NCI-H146 (cell line): ENCODE measurements at places on chromosomes 3 and 15.

DNA sequence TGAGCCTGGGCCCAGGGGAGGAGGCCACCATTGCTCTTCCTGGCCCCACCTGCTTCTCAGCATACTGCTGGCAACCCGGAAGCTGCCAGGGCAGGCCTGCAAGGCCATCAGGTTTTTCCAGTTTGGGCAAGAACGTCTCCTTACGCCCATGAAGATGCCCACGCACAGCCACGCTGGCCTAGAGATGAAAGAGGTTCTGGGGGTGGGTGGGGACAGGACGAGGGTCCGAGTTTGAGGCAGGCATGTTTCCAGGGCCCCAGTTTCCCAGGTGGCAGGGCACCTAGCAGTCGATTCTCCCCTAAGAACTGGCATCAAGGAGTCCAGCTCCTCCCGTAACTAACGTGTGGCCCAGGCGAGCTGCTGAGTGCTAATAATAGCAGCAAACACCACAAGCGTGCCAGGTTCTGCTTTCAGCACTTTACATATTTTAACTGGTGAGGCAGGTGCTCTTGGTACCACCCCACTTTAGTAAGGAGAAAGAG is 45.8 kb downstream of the ZNF710 start:
- DNase-seq: no peak

- no peak for DNase-seq
These were observed 67.1 kb downstream of the LRCH3 start for GRCh38 chr3:197858133-197858532.

- no peak for DNase-seq
These were observed 243.5 kb downstream of the NFKBIZ start for GRCh38 chr3:102092617-102093466.

GRCh38 chr3:11499144-11499543 is 144.6 kb downstream of the VGLL4 start:
- DNase-seq: no peak

GRCh38 chr3:40878464-40878905 is 320.8 kb upstream of the CTNNB1 start:
- DNase-seq: no peak

GRCh38 chr15:63849906-63850305 is 16.2 kb upstream of the HERC1 start:
- no peak for DNase-seq

- DNase-seq: peak; percentile 34
These were observed 73.9 kb downstream of the PEX5L start for GRCh38 chr3:179962629-179963387.

- no peak for DNase-seq
These were observed 7.7 kb upstream of the ZNF592 start for GRCh38 chr15:84740691-84741090.

DNA sequence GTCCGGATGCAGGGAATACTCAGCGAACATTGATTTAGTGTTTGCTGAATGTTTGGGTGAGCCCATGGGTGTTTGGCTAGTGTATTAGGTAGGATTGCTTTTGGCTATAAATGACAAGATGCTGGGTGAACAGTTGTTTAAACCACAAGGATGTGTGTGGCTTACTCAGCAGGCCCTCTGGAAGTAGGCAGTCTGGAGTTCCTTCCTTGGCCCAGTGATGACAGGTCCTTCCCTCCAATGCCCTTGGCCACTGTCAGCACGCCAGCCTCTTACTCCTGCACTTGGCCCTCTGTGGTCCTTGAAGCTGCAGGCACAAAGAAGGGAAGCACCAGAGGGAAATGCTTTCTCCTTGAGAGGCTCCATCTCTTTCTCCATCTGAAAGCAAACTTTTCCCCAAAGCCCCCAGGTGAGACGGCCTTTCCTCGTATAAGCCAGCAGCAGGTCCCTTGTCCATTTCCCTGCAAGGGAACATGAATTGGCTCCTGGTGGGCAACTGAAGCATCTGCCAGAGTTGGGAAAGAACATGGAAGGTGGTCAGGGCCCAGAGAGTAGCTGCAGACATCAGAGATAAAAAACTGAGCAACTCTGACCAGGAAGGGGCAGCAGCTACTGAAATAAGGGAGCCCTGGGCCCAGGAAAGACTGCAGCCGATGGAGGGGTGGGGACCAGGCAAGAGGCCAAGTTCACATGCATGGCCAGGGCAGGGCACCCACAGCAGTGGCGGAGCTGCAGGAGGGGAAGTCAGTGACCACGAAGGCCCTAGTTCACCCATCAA is 105.0 kb downstream of the TPRA1 start:
- DNase-seq: no peak

DNA sequence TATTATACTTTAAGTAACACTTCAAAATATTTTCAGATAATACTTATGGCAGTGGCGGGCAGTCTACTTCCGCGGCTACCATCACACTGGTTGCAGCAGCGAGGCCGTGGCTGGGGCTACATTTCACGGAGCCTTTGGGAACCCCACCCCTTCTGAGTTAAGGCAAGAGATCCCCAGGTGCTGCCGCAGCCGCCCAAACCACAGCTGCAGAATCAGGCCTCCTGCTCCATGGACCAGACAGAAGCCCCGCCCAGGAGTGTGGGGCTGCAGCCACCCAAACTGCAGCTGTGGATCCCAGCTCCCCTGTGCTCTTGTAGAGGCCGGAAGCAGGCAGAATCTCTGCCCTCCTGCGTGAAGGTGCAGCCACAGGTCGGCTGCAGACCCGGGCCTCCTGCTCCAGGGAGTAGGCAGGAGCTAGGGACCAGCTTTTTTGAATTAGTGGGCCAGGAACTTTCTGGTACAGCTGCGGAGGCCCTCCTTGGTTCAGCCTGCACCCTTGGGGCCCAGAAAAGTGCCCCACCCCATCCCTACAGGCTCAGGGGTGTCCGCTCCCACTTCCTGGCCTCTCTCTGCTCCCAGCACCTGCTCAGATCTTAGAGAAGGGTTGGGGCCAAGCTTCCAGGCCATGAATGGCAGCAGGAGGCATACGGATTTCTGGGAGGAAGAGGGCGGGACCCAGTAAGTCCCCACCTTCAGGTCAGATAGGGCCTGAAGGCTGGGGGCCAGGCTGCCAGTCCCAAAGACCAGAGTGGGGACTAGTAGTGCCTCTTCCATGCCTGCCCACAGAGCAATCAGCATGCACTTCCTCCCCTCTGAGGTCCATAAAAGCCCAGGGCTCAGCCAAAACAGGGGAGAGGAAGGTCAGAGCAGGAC is 1188.8 kb upstream of the CADM2 start:
- no peak for DNase-seq

DNA sequence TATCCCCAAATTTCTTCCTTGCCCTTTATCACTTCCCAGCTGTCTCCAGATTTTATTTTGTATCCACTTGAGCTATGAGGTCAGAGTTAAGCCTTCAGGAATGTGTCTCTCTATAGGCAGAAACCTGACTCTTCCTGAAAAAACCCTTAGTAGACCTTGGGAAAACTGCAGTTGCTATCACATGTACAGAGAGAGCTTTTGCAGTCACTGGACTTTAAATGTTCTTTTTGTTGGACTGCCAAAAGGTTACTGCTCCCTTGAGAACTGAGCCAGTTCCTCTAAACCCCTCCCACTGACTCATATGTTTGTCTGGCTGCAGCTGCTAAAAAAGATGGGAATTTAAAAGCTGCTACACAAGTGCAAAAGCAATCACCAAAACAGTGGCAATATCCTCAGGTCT is 169.1 kb upstream of the CCDC54 start:
- DNase-seq: no peak

GRCh38 chr3:16461463-16462245 is 51.8 kb downstream of the RFTN1 start:
- peak; percentile 96 for DNase-seq

- DNase-seq: no peak
These were observed 63.5 kb downstream of the CMSS1 start for GRCh38 chr3:99881121-99881524.

GRCh38 chr3:183013856-183014255 is 33.5 kb upstream of the DCUN1D1 start:
- no peak for DNase-seq

GRCh38 chr15:39030291-39031070 is 465.9 kb upstream of the RASGRP1 start:
- DNase-seq: no peak

GRCh38 chr15:60557191-60557618 is 78.3 kb upstream of the ICE2 start:
- no peak for DNase-seq

DNA sequence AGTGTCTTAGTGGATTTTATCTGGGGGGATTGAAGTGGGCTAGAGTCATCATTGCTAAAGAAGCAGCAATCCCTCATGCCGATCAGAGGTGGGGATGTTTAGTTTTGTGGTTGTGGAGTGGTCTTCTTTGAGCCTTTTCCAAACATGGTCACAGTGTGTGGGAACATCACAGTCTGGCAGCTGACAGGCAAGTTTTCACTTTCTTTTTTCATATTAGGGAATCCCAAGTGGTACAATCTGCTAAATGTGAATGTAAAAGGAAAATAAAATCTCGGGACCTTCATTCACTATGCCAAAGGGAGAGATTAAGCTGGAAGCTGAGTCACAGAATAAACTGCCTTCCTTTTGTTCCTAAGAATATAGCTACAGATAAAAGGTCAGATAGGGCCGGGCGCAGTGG is 10.4 kb upstream of the CX3CR1 start:
- no peak for DNase-seq

GRCh38 chr3:104553121-104553520 is 813.6 kb upstream of the ALCAM start:
- DNase-seq: no peak

GRCh38 chr3:188918093-188918492 is 253.7 kb upstream of the TPRG1 start:
- no peak for DNase-seq

- no peak for DNase-seq
These were observed 117.0 kb upstream of the MRPL3 start for GRCh38 chr3:131619821-131620220.

GRCh38 chr3:11251807-11252176 is 20.4 kb upstream of the ATG7 start:
- no peak for DNase-seq

DNA sequence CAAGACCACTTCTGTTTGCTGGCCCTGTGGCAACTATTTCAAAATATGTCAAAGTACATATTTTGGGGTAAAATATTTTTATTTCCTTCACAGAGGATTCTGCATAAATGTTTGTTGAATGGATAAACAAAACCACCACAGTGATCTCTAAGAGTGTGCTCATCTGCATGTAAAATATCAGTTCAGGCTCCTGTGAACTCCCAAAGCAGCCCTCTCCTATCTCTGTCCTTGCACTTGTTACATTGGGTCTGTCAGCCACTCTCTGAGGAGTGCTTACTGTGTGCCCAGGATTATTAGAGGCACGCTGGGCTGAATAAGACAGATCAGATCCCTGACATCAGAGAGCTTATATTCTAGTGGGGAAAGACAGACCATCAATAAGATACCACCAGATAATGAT is 27.1 kb downstream of the IQCH start:
- DNase-seq: no peak

DNA sequence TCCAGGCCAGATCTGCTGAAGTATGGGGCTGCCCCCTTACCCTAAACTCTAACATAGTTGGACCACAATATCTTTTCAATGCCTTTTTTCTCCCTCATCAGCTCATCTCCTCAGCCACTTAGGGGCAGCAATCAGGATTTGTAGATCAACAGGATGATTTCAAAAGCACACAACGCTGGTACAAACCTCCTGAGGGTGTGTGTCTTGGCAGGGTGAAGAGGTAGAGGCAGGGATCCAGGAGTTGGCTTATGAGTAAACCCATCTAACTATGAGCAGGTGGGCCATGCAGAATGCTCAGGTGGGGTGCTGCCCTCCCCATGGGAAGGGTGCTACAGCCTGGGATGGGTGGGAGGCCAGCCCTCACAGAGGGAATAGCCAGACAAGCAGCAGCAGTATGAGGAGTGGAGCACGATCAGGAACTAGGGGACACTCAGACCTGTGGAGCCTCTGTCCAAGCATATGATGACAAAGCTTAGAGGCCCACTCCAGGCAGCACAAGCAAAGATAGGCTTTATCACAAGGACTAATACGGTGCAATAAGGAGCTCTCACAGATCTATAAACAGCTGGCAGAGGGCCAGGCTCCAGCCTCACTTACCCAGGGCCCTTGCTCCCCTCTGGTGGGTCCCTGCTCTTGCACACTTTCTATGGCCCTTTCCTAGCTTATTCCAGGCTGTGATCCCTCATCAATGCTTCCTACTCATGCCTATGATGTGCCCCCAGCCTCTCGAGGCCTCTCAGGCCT is 32.2 kb downstream of the IL20RB start:
- no peak for DNase-seq

DNA sequence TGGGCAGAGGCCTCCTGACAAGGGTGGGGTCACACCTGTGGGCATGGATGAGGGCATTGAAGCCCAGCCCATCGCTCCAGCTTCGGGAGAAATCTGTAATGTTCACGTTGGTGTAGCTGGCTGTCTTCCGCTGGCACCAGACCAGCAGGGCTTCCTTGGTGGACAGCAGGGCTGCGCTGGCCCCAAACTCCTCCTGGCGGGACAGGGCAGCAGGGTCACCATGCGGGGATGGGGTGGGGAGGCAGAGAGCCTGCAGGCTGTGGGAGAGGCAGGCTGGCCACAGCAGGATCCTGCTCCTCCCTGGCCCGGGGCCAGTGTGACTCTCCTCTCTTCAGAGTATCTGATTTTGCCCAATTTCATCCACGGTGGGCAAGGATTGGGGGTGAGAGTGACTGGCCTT is 6.0 kb downstream of the SPTBN5 start:
- no peak for DNase-seq

- DNase-seq: peak; percentile 83
These were observed 74.1 kb downstream of the SENP2 start for GRCh38 chr3:185659942-185660921.

DNA sequence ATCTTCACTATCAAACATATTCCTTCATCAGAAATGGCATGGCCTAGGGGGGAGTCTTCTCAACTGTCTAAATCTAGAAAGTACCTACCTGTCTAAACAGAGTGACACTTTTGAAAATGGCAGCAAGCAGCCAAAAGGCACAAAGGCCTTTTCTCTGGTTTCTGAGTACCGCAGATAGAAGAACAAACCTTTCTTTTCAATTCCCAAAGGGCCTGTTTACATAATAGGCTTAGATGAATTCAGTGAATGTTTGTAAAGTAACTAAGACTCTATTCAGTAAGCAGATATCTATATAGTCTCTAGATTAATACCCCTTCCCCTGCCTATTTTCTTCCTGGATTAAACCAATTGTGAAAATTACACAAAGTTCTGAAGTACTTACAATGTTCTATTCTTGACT is 7.1 kb downstream of the MYEF2 start:
- peak; percentile 59 for DNase-seq

DNA sequence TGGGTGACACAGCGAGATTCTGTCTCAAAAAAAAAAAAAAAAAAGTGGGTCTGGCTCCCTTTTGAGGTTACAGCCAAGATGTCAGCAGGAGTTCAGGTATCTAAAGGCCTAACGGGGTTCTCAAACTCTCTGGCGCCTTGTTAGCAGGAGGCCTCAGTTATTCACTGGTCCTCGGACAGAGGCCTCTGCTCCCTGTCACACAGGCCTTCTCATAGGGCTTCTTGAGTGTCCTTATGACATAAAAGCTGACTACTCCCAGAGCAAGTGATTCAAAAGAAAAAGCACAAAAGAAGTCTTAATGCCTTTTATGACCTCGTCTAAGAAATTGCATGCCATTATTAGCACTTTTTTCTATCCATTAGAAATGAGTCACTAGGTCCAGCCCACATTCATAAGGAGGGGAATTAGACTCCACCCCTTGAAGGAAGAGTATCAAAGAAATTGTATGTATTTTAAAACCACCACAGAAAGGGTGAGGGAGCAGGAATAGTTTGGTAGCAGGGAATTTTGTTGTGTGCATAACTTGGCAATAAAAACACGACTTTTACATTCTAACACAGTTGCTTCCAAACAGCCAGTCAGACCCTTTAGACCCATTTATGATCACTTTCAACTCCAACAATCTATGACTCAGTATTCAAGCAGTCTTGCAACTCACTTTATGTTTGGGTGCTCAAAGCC is 90.3 kb downstream of the MEX3B start:
- no peak for DNase-seq
